ENCODE measurements at places on chromosomes 5 and 9.

- DNase-seq: peak; percentile 49
These were observed 25.8 kb upstream of the MED10 start for GRCh38 chr5:6404129-6404528.

DNA sequence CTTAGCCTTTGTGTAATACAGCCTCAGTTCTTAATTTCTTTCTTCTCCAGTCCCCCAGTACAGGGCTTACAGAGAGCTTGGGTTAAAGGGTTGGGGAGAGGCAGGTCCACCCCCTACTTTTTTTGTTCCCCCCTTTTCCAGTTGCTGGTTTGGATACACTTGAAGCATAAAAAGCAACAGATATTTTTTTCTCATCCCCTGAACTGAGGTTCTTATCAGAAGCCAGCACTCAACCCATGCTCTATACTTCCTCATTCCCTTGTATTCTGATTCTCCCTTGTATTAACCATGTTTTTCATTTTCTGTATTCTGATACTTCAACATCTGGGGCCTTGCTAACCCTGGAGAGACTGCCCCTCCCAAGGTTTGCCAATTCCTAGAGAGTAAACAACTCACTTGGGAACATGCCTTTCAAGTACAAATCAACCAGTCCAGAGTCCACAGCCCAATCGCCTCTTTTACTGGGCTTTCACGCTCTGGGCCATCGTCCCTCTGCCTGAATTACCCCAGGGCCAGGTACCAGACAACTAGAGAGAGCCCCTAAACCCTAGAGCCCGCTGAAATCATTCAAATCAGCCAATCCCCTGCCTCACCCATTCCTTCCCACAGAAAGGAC, 333.4 kb upstream of the PUM3 start:
- no peak for DNase-seq

DNA sequence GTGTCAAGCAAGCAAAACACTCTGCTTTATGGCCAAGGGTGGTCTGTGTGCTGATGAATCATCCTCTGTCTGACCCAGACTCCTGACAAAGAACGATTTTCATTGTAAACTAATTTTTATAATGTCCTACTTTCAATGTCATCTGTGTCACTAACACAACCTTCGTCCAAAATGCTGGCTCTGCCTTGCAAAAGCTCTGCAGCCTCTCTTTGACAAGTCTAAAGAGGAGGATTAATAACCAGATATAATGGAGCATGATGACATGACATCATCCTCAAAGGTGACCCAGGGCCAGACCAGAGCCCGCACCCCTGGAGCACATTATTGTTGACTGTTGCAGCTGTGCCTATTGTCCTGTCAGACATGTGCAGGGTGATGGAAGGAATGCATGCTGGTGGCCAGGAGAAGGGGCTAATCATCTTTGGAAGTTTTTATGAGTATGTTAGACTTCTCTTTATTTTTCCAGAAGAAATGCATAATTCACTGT, 589.4 kb downstream of the NR2F1-AS1 start:
- DNase-seq: peak; percentile 12

DNA sequence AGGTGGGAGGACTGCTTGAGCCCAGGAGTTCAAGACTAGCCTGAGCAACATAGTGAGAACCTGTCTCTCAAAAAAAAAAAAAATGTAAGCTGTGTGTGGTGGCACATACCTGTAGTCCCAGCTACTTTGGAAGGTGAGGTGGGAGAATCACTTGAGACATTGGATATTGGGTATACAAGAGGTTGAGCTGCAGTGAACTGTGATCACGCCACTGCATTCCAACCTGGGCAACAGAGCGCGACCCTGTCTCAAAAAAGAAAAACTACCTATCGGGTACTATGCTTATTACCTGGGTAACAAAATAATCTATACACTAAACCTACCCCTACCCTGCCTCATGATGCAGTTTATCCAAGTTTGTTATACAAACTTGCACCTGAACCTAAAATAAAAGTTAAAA, 64.9 kb downstream of the AOPEP start:
- no peak for DNase-seq

- no peak for DNase-seq
These were observed 651.8 kb downstream of the SEMA5A start for GRCh38 chr5:8894031-8894430.

DNA sequence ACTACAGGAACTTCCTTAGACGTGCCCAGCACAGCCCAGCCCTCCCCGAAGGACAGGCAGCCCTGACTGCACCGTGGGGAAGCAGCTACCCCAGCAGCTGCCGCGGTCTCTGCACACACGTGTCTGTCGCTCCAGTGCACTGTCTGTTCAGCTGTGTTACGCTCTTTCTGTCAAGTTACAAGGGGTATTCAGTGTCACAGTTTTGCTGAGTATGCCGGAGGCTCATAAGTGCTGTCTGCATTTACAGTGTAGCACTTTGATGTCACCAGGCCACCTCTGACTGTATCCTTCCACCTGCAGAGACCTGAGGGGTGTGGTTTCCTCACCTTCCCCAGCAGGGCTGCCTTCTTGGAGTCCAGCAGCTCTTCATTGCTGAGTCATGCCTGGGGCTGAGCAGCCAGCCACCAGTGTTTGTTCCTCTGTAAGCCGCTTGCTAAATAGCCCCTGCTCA, 126.8 kb downstream of the EHMT1 start:
- DNase-seq: peak; percentile 13

GRCh38 chr9:117145081-117145480, 269.8 kb downstream of the ASTN2 start:
- DNase-seq: no peak

- DNase-seq: peak; percentile 17
These were observed 21.8 kb upstream of the RLN1 start for GRCh38 chr9:5361326-5362010.

- DNase-seq: no peak
These were observed 59.7 kb upstream of the SNCAIP start for GRCh38 chr5:122252319-122252718.

- DNase-seq: no peak
These were observed 292.5 kb downstream of the PDE4D start for GRCh38 chr5:59600998-59601397.

DNA sequence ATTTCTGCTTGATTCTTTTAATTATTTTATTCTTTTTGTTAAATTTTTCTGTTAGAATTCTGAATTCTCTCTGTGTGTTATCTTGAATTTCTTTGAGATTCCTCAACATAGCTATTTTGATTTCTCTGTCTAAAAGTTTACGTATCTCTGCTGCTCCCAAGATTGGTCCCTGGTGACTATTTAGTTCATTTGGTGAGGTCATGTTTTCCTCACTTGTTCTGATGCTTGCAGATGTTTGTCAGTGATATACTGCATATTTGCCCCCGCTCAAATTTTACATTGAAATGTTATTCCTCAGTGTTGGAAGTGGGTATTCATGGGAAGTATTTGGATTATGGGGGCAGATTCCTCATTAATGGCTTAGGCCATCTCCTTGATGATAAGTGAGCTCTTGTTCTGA, 105.3 kb downstream of the PRDM9 start:
- DNase-seq: no peak

GRCh38 chr5:72005671-72006070, 101.6 kb upstream of the MAP1B start:
- no peak for DNase-seq

DNA sequence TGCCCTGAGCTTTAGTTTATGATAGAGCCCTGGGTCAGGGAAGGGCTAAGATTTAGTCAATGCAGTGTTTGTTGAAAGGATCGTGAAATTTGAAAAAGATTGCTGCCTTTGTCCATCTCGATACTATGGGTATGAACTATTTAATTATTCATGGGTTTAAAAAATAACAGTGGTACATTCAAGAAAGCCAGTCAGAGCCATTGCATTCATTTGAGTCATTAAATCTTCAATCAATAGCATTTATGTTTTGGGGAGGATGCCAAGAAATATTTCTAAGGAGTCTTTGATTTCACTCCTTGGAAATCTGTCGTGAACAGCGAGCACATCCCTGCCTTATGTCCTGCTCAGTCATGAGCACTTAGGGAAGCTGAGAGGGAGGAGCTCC, 54.4 kb upstream of the LRRTM2 start:
- no peak for DNase-seq

- no peak for DNase-seq
These were observed 210.5 kb downstream of the PJA2 start for GRCh38 chr5:109199289-109199688.

DNA sequence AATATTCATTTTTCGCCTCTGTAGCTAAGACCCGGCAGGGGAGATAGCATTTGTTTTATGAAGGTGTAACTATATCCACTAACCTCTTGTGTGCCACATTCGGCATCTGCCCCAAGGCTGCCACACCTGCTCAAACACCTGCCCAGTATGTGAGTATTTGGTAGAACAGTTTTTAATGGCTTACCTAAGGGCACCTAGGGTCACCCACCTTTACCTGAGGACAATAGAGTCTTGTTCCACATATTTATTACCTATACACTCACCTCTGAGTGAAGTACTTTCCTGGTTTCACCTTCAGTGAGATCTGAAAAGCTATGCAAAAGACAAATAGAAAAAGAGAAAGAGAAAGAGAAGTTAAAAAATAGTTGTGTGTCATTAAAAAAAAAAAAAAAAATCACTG, 68.0 kb upstream of the PIP5K1B start:
- DNase-seq: no peak

GRCh38 chr9:133130685-133131244, 9.7 kb upstream of the RALGDS start:
- no peak for DNase-seq

- DNase-seq: no peak
These were observed 44.6 kb upstream of the ELL2 start for GRCh38 chr5:96006291-96006690.

- DNase-seq: no peak
These were observed 14.1 kb upstream of the SLC9A3 start for GRCh38 chr5:538271-538771.

GRCh38 chr9:106718936-106719335, 144.0 kb upstream of the ZNF462 start:
- DNase-seq: peak; percentile 80

- DNase-seq: no peak
These were observed 674 bp upstream of the TNFSF15 start for GRCh38 chr9:114806526-114806900.

DNA sequence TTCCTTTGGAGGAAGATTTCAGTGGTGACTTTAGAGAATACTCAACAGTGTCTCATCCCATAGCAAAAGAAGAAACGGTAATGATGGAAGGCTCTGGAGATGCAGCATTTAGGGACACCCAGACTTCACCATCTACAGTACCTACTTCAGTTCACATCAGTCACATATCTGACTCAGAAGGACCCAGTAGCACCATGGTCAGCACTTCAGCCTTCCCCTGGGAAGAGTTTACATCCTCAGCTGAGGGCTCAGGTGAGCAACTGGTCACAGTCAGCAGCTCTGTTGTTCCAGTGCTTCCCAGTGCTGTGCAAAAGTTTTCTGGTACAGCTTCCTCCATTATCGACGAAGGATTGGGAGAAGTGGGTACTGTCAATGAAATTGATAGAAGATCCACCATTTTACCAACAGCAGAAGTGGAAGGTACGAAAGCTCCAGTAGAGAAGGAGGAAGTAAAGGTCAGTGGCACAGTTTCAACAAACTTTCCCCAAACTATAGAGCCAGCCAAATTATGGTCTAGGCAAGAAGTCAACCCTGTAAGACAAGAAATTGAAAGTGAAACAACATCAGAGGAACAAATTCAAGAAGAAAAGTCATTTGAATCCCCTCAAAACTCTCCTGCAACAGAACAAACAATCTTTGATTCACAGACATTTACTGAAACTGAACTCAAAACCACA, 67.4 kb downstream of the VCAN start:
- DNase-seq: no peak

DNA sequence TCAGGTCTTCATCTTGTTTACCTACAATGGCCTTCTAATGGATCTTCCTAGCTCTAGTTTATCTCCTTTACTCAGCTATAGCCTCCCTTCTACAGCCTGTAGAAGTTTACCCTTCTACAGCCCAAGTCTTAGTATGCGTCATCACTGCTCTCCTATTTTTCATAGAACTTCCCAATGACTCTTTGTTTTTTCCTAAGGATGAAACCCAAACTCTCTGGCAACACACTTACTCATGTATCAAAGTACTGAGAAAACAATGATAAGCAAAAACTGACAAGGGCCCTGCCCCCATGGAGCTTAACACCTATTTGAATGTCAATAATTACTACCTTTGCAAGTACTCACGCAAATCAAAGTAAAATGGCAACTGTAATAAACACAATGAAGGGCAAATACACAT, 33.7 kb downstream of the LEAP2 start:
- DNase-seq: no peak

GRCh38 chr5:120479066-120479465, 15.0 kb downstream of the PRR16 start:
- DNase-seq: peak; percentile 63

DNA sequence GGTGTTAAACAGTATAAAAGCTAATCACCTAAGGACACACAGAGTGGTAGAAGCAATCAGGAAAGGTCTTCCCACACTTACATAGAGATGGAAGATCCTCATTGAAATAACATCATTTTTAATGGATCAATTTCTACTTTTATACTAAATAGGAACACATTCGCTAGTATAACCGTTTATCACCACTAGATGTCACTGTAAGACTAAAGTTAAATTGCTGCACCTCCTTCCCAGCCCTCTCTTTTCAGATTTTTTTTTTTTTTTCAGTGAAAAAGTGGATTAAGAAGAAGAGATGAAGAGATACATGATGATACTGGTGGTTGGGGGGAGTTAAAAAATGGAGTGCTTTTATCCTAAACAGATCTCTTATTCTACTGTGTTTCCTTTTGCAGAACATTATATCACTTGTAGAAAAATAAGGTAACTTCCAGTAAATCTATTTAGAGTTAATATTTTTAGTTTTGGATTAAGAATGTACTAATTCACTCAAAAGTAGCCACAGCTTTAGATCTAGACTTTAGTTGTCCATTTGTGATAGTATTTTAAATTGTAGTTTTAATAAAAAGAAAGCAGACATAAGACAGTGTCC, 116.9 kb upstream of the ARRDC3 start:
- DNase-seq: peak; percentile 53

- no peak for DNase-seq
These were observed 45.2 kb downstream of the MRRF start for GRCh38 chr9:122309861-122310260.

DNA sequence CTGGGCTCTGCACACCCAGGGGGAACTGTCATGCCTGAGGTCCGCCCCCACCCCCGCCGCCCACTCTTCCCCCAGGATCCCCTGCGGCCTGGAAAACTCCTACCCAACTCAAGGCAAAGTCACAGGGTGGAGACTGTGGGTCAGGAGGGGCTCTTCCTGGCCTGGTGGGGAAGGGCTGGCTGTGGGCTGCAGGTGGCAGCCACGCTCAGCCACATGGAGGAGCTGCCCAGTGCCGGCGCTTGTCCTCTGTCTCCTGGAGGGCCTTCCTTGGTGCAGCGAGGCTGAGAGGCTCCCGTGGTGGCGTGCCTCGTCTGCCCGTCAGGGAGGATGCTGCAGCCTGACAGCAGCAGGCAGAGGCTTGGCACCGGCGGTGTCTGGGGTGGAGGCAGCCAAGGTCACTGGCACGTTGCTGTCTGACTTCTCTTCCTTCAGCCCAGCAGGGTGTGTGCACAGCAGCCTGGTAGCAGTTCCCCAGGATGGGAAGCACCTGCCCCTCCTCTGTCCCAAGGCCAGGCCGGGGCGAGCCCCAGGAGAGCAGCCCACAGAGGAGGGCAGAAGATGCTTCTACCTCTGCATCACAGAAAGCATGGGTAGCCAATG, 78.1 kb downstream of the ADAMTS2 start:
- DNase-seq: peak; percentile 44

- no peak for DNase-seq
These were observed 231.5 kb downstream of the ZNF608 start for GRCh38 chr5:124514956-124515355.

GRCh38 chr9:86256653-86257052, 2.8 kb downstream of the C9orf153 start:
- DNase-seq: no peak

- peak; percentile 16 for DNase-seq
These were observed 2.3 kb downstream of the CLTA start for GRCh38 chr9:36193023-36193422.

- peak; percentile 87 for DNase-seq
These were observed 162.2 kb downstream of the GLIS3 start for GRCh38 chr9:4137681-4138099.
